ENCODE measurements at places on chromosomes 3 and 15.

- no peak for DNase-seq
Observed at GRCh38 chr3:15110206-15110605, 11.3 kb upstream of the RBSN start.

DNA sequence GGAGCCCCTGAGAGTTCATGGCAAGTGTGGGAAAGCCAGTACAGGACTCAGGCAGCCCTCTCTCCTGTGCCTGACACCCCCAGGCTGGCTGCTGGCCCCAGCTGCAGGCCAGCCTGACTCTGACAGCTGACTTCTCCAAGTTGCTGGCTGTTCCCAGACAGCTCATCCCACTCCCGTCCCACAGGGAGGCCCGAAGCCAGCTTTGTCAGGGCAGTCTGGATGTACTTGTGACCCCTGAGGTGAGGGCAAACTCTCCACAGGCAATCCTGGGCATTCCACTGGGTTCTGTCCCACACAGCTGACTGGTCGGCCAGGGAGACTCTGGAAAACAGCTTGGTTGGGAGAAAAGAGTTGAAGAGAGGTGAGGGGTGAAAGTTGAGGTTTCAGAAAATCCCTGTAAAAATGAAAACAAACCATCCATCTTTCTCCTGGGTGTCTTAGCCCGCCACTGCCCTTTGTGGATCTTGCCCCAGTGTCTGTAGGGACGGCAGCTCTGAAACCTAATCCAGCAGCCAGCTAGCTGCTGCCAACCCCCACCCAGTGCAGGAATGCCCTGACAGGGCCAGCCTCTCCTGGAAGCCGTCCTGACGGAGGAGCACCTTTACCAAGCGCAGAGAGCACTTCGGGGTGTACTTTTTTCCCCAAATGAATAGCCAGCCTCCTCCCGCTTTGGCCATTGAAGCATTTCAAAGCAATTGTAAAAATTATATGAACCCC lies 87.9 kb downstream of the DNAJB8 start:
- DNase-seq: no peak

GRCh38 chr3:111846717-111847116 lies 12.3 kb upstream of the PHLDB2 start:
- DNase-seq: no peak

DNA sequence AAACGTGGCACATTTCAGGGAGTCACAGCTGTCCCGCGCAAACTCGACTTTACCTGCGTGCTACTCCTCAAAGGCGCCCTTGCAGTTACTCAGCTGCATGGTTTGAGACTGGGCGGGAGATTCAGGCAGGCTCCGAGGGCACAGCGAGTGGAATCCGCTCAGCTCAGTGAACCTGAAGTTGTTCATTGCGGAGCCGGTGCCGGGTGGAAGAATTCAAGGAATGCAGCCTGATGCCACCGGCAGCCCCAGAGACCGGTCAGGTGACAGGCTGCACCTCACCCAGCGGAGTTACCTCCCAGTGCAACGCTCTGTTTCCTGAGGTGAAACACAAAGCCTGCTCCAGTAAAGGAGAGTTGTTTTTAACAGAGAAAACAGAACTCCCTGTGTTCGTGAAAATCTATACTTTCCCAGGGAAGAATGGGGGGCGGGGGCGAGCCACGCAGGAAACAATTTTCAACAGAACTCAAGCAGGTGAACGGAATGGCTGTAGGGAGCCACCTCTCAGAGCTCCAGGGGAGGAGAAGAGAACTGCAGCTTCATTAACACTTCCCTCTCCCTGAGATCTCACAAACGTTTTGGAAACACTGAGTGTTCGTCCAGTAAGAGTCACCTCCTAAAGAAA lies 3.8 kb downstream of the VEPH1 start:
- no peak for DNase-seq

DNA sequence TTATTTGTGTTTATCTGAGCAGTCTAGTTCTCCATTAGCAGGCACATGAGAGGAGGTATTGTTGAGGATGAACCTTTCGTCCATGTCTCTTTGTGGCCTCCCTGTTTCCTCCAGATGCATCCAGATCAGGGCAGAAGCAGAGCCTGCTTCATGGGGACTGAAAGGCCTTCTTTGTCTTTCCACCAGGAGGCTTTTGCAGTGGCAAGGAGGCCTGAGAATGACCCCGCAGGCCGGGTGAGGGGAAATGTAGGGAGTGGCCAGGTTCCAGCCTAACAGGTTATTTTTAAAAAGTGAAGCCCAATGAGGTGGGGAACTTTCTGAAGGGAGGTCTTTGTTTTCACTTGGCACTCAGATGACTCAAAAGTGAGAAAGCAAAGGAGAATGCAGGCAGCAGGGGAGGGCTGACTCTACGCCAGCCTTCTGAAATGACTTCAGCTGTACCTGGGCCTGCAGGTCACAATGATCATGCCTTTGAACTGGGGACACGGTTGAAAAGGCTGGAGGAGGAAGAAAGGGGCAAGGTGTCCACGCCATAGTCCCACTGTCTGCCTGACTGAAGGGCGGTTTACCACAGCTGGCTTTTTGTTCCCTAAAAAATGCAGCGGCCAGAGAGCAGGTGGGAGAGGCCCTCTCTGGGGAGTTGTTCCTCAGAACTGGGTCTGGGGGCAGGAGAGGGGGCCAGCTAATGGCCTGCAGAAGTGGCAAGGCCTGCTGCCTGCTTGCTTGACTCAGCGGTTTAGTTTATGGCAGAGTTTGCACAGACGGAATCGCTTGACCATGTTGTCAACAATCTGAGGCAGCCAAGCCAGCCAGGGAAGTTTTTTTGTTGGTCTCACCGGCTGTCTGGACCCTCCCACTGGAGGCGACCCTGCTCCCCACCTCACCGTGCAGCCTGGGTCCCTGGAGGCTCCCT lies 28.7 kb downstream of the CMTM7 start:
- DNase-seq: peak; percentile 50

DNA sequence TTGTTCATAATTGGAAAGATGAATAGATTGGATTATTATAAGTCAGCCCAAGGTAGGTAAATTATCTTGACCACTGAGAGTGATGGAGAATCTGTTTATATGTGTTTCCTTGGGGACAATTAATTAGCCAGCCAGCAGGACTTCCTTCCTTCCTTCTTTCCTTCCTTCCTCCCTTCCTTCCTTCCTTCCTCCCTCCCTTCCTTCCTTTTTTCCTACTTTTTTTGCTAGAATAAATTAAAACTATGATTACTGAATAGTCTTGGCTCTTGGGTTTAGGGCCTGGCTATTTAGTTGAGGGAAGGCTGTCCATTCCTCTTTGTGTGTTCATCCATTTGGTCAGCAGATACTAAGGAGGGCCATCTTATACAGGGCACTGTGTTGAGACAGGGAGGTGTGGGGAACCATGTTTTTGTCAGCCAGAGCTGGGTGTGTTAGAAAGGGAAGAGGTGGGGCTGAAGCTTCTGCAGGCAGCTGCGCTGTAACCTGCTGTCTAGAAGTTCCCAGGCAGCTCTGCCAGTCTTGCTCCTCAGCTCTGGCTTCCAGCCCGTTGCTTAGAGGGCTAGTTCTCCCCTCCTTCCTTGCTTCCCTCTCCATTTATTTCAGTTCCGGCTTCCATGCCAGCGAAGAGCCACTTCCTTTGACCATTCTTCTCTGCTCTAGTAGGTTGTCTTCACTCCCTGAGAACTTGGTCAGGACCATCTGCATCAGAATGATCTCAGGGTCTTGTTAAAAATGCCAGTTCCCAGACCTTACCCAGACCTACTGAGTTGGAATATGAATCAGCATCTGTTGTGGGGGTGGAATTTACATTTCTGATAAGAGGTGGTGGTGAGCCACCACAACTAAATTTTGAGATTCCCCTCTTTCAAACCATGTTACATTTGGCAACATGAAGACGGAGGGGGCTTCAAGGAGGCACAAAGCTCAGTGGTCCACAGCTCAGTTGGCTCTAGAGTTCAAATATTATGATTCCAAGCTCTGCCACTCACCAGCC lies 113.9 kb downstream of the DGKG start:
- DNase-seq: peak; percentile 44

DNA sequence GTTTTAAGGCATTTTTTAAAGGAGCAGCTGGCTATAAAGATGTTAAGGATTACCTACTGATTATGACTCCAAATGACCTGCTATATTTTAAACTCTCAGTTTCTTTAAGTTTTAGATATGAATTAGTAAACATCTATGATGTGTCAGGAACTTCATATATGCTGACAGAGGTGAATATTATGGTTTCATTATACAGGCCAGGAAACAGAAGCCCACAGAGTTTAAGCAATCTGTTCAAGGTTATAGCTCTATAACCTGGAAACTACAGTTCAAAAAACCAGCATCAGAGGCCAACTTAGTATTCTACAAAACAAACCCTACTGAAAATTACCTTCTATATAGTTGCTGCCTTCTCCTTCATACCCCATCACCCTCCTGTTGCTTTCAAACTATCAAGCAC lies 17.4 kb downstream of the PLSCR4 start:
- no peak for DNase-seq

DNA sequence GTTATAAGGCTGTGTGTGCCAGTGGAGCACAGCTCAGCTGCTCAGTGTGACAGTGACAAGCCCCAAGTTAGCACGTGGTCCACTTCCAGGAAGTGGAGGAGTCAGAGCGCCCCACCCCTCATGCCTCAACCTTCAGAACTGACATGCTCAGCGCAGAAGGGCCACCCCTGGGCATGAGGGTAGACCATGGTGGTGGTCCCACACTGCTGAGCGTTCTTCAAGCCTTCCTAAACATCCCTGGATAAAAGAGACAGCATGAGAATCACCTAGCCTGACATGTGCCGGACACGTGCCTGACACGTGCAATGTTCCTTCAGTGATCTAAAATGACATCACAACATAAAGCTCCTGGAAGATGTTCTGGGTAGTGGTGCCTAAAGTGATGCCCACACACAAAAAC lies 16.8 kb downstream of the ATP10A start:
- no peak for DNase-seq

DNA sequence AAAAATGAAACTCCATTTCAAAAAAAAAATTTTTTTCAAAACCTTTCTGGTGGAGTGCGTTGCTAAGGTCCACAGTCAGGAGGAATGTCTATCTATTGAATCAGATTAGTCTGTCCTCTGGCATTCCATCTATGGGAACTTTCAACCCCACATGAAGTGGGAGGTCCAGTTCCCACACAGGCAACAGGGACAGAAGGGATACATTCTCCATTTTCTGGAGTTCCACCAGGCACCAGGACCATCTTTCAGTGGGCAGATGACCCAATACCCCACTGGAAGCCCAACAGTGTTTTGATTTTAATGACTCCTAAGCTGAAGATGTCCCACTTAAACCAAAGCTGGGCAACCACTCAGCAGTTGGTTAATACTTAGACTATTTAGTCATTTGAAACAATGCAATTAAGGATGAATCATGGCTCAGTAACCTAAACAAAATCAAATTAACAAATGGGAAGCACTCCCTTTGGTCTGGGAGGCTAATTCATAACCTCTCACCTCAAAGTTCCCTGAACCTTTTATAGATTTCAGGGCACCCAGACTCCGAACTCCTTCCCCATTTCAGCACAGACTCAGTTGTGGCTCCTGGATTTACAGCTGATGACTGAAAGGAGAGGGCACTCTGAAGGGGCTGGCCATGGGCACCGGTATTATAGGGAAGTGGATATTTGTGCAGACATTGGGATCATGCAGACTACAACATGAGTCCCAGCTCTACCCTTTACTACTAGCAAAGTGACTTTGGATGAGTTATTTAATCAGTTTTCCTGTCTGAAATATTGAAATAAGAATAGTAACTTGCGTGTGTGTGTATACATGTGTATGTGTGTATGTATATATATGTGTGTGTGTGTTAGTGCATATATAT lies 264.3 kb upstream of the LRTM1 start:
- peak; percentile 48 for DNase-seq

DNA sequence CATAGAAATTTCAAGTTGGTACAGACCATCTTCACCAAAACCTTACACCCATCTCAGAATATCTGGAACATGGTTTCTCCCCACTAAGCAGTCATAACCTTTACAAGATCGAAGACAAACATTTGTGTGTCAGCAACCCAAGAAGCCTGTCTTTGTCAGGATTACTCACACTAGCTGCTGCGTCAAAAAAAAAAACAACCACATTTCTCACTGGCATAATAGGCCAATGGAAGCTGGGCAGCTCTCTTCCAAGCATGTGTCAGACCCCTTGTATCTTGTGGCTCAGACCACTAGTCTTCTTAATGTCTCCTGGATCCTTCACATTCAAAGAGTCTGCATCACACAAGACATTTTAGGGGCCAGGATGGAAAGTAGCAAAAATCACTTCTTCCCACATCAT lies 266.9 kb upstream of the IGF1R start:
- no peak for DNase-seq

All from MV-4-11 (cell line).